ENCODE measurements at places on chromosomes 12 and 14.

- no peak for DNase-seq
Observed at GRCh38 chr12:128476266-128476665, 209.3 kb downstream of the TMEM132C start.

GRCh38 chr14:79992407-79993198, 218.7 kb downstream of the DIO2 start:
- DNase-seq: no peak

DNA sequence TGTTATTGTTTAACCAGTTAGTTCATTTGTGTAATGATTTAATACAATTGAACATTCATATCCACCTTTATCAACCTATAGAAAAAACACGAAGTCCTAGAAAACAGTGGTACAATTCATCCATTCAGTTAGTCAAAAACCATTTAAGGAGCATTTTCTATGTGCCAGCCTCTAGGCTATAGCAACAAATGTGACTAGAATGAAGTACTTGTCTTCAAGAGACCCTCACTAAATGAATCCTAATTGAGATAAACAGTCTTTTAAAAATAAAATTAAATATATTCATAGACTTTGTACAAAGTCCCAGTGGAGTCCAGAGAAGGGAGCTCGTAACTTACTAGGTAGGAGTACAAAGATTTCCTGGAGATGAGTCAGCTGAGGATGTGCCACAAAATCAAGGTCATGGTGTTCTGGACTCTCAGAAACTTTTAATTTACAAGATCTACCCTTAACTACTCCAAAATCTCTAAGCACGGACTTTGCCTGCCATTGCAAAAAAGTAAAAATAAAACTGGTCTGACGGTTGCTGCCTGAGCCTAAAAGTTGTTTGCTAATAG, 430.7 kb upstream of the DCN start:
- DNase-seq: no peak

- peak; percentile 82 for DNase-seq
Observed at GRCh38 chr12:116015525-116015924, 262.0 kb downstream of the MED13L start.

DNA sequence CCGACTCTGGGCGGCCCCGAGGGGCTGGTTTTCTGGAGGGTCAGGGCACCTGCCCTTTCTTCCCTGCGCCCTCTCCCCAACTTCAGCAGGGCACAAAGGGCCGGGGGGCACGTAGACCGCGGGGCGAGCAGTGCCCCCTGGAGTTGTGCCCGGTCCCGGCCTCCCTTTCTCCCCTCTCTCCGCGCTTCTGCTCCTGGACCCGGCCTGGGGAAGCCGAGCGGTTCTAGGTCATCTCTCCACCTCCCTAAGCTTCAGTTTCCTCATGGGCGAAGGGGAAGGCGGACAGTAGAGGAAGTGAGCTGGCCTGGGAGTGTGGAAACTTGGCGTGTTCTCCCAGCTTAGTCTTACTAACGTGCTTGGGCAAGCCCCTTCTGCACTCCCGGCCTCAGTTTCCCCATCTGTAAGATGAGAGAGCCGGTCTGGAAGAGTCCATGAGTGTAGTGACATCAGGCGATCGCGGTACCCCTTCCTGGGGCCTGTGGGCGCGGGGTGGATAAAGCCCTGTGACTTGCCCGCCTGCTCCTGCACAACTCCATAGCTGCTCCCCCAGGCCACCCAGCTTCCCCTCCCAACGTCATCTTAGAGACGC, 158.6 kb upstream of the PARP11 start:
- DNase-seq: peak; percentile 62

DNA sequence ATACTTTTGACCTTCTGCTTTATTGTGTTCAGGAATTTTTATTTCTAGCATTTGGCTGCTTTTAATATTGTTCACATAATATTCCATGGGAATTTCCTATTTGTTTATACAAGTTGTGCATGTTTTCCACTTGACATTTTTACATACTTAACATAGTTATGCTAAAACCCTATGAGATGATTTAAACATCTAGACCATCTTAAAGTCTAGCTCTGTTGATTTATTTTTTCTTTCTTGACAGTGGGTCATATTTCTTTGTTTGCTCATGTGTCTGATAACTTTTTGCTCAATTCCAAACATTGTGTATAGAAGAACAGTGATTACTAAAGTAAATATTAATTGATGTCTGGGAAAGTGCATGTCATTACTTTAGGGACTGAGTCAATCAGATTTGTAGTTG, 202.1 kb upstream of the PDZRN4 start:
- no peak for DNase-seq

GRCh38 chr12:54719691-54720090, 71.5 kb upstream of the DCD start:
- DNase-seq: no peak

DNA sequence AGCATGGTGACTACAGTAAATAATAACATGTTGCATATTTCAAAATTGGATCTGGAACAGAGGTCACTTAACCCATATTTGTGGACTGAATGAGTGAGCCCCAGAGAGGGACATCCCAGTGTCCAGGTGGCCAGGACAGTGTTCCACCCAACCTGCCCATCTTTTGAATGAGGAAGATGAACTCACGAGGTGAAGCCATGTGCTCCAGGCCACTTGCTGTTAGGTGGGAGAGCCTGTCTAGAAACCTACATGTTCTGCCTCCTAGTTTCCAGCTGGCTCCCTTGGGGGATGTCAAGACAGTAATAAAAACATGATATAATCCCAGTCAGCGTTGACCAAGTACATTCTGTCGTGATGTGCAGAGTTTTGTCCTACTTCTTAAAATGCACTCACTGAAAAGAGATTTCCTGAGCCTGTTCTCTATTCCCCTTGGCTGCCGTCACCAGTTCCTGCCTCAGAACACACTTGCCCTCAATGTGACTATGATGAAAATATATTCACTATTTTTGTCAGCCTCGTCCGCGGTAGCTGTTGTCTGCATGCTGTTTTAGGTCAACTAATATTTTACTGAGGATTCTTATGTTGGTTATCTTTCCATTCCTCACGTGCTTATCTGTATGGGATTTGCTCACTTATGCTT, 25.7 kb downstream of the TSPAN9 start:
- no peak for DNase-seq

DNA sequence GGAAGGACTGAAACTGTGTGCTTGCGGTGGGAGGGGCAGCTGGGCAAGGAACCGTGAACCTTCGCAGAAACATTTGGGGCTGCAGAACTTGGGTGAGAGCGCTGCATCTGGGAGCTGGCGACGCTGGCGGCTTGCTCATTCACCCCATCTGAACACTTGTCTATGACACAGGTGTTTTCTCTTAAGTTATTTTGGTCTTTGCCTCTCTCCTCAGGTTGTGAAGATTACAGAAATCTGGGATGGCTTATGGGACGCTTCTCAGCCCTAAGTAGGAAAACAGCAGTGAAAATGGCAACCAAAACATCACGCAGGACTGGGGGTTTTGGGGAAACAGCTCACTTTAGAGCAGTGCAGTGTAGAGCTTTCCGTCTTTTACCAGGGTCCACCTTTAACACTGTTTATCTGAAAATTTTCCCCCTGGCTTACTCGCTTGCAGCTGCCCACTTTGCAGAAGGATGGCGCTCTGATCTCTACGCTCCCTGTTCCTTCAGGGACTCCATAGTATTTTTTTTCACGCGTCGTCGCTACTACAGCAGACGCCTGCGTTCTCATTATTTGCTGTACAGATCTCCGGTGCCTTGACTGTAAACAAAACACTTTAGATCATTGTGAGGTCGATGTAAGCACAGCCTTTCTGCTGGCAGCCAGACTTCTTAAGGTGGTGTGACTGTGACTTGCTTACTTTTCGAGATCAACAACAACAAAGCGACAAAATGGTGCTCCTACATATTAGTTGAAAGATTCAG, 2.7 kb upstream of the CDKN1B start:
- DNase-seq: peak; percentile 54

DNA sequence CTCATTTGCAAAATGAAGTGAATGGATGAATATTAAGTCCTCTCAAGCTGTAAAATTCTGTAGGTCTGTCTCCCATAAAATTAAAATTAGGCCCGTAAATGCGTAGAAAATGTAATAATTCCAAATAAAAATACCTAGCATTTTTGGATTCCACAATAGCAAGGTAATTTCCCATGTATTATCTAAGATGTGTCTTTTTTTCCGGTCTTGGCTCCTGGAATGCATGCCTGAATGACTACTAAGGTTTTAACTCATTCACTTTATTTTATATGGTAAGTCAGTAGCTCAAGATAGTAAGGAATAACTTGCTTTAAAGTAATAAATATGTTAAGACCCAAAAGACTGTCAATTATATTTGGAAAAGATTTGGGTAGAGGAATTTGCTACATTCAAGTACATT, 11.1 kb downstream of the TXNRD1 start:
- peak; percentile 80 for DNase-seq

- no peak for DNase-seq
Observed at GRCh38 chr14:36771028-36771640, 109.5 kb downstream of the PAX9 start.

DNA sequence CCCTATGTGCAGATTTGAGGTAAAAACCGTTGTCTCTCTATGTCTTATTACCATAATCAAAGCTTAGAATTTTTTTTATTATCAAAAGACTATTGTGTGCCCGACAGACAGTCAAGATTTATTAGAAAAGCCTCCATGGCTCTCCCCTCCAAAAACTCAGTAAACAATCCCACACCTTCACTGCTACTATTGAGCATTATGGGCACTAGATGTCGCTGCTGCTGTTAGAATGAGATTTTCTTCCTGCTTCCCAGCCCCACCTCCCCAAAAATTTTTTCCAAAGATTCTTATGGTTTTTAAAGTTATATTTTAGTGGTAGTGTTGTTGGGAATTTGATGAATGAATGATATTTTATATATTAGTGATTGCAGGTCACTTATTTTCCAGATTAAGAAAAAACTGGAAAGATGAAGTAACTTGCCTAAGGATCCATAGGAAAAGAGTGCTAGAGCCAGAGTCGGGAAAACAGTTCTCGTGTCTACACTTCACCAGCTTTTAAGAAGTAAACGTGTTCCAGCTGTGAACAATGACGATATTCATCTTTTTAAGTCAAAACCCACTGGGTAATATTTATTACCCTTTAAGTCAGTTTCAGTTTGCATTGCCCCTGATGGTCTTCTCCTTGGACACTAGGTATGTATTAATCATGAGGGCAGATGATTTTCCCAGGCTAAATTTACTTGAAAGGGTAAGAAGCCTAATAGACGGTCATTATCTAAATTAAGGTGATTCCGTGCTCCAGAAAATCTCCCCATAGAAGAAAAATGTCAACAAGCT, 12.2 kb upstream of the FOXG1 start:
- DNase-seq: peak; percentile 57
